Activated CD8-positive, alpha-beta memory T cell treated with anti-CD3 and anti-CD28 coated beads for 1 hour (primary cell): ENCODE measurements at places on chromosomes 5 and 9.

DNA sequence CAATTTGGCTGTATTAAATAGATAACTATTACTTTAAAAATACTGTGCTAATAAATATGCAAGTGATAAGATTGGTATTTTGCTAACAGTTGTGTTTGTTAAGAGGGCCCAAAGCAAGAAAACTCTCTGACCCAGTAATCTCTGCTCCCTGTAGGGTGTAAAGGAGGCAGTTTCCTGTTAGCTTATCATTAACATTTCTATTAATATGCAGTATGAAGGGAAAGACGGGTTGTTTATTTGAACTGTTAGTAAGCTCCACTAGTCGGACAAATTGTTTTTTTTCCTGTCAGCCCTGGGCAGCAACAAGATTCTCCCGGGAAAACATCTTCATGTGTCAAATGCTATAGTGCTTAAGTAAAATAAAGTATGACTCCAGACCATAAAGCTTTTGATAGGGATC lies 35.6 kb downstream of the ERP44 start:
- no peak for DNase-seq

DNA sequence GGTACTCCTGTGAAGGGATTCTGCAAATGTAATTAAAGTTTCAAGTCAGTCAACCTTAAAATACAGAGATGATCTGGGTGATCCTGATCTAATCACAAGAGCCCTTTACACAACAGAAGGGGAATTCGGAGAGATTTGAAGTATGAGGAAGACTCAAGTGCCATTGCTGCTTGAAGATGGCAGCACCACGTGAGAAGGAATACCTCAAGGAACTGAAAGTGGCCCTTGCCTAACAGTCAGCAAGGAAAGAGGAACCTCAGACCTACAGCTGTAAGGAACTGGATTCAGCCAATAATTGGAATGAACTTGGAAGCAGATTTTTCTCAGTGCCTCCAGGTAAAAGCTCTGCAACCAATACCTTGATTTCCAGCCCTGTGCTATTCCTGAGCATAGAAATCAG lies 87.4 kb downstream of the THBS4 start:
- DNase-seq: no peak

DNA sequence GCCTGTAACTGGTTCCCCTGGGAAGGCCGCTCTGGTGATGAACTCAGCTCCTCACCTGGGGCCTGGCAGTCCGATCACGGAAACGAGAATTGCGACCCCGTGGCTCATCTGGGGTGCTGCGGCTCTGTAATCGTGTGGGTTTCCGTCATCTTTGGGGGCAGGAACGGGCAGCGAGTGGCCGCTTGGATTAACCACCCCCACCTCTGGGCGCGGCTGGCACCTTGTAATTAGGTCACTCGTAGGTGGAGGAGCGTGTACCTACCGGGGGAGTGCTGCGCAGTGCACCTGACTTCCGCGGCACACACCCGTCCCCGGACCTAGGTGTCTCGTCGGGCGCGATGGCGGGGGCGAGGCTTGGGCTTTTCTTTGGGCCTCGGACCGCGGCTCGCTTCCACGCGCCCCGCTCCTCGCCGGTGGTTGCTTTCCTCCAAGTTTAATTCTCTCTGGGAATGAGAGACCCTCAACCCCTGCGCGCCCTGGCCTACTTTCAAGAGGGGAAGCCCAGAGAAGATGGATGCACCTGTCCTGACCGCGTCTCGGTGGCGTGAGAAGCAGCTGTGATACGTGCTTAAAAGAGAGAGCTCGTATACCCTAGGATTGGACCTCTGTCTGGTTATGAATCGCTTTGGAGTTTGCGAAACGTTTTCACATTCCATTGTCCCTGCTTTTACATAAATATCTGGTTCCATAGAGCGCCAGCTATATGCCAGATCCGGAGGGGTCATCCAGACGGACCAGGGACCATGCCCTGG lies 744 bp upstream of the PPP2CA start:
- peak; percentile 55 for DNase-seq

GRCh38 chr5:56481428-56482357 lies 248.6 kb upstream of the ANKRD55 start:
- no peak for DNase-seq
